Adrenal gland (tissue), 19 donors: ENCODE measurements at places on chromosomes 2 and 18. TPM values are rescaled to one million over a fixed set of nuclear protein-coding genes. Genes with fewer than 3 reads are reported as not detected.

The CDH2 gene
- polyA plus RNA-seq: 13.9 TPM

The TMEM17 gene
- polyA plus RNA-seq: 7.2 TPM

DNA sequence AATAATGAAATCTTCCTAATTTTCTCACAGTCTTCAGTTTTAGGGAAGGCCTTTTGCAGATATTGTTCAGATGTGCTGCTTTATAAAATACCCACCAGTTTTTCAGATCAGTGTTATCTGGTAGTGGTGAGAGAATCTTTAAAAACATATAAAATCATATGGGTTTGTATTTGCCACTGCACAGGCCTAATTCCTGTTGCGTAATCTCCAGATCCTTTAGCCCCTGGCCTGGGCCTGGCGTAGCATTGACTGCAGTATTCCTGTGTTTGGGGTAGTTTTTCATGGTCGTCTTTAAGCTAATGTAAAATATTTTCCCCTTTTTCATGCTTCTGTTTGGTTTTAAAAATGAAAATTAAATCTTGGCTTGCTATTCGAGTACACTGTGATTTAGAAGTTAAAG lies 43.2 kb downstream of the TSHZ1 start:
- peak overlapping the region; percentile 21 for H3K27ac ChIP-seq
- no peak overlapping the region for H3K4me3 ChIP-seq
- H3K4me1 ChIP-seq: peaks cover 71% of the 10 kb centered on the region
- DNase-seq: no peak
- H3K27me3 ChIP-seq: no peaks in the 10 kb centered on the region

DNA sequence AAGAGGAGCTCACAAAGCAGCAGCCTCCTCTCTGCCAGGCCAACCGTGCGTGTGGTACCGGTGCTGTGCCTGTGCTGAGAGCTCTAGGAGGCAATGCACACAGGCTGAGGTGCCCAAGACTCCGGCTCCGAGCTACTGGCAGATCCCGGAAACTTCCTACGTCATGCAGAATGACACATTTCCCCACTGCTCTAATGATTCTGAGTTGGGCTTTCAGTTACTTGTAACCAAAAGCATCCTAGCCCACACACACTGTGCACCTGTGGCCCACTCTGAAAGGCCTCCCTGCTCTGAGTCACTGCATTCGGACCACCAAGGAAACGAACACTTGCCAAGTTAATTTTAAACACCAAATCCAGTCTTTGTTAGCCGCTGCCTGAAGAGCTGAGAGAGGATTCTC lies 9.3 kb upstream of the RNU4ATAC start:
- no peaks in the 10 kb centered on the region for H3K36me3 ChIP-seq
- H3K27ac ChIP-seq: no peak overlapping the region
- DNase-seq: no peak
- no peak overlapping the region for H3K4me3 ChIP-seq
- H3K27me3 ChIP-seq: no peaks in the 10 kb centered on the region
- peaks cover 10% of the 10 kb centered on the region for H3K4me1 ChIP-seq

DNA sequence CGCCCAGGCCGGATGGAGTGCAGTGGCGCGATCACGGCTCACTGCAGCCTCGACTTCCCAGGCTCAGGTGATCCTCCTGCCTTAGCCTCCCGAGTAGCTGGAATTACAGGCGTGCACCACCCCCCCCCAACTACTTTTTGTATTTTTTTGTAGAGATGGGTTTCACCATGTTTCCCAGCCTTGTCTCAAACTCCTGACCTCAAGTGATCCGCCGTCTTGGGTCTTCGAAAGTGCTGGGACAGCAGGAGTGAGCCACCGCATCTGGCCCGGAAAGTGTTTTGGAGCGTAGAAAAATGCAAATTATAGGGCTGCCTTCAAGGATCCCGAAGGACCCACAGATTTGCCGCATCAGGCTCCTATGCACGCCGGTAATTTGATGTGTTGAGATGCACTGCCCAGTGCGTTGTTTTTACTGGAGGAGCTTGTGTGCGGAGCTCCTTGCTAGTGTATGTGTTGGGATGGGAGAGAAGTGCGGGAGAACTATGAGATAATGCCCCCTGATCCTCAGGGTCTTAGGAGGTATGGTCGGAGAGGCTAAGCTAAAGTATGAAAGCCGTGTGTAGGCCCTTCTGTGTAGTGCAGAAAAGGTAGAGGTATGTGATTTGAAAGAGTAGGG lies 1.2 kb upstream of the CLASP1 start:
- H3K36me3 ChIP-seq: no peaks in the 10 kb centered on the region
- H3K4me1 ChIP-seq: peaks cover 14% of the 10 kb centered on the region
- peak overlapping the region; percentile 84 for H3K27ac ChIP-seq
- peak overlapping the region; percentile 17 for H3K4me3 ChIP-seq
- no peaks in the 10 kb centered on the region for H3K27me3 ChIP-seq

- no peaks in the 10 kb centered on the region for H3K36me3 ChIP-seq
- no peaks in the 10 kb centered on the region for H3K27me3 ChIP-seq
- no peak for DNase-seq
- no peak overlapping the region for H3K4me3 ChIP-seq
- H3K27ac ChIP-seq: no peak overlapping the region
These were observed 14.1 kb upstream of the PMAIP1 start for GRCh38 chr18:59885579-59886163.
